ENCODE measurements at places on chromosomes 11 and 22.

GRCh38 chr22:22691716-22692701, 47.6 kb downstream of the GGTLC2 start:
- DNase-seq = no peak

DNA sequence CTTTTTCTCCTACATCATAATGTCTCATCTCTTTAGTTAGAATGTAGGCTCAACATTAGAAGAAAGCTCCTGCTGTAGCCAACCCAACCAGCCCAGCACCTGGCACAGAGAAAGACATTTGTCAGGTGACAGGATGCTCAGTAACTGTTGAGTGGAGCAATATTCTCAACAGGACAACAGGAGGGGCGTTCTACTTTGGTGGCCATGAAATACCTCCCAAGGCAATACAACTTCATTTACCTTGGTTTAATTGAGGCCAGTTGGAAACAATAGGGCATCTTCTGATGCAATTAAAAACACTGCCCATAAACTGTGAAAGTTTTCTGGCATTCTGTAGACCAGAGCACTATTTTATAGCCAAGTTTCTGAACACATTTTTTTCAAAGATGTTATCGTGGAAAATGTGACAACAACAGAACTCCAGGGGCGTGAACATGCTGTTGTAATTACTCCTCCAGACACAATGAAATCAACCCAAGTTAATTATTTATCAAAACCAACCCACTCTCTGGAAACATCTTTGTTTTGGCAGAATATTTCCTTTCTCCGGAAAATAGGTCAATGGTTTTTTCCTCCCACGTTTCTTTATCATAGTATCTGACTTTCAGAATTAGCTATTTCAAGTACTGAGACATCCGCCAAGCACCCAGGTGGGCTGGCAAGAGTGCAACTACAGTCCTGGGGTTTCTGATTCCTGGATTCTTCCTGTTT, 538.1 kb downstream of the SOX6 start:
- DNase-seq = no peak

DNA sequence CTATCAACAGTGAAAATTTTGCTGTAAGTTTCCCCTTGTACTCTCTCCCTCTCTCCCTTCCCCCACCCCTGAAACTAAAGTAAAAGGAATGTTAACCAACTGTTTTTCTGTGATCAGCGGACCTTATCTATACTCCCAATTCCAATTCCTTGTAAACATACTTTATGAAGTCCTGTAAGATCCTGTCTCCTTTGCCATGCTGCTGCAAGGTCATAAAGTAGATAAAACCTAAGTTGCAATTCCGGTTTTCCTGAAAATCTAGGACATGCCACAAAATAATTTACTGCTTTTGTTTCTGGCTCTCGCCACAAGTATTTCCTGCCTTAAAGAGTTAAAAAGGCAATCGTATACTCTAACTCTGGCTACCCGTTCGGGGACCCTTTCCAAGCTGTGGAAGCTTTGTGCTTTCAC, 1469.0 kb downstream of the LRRC4C start:
- DNase-seq = no peak

DNA sequence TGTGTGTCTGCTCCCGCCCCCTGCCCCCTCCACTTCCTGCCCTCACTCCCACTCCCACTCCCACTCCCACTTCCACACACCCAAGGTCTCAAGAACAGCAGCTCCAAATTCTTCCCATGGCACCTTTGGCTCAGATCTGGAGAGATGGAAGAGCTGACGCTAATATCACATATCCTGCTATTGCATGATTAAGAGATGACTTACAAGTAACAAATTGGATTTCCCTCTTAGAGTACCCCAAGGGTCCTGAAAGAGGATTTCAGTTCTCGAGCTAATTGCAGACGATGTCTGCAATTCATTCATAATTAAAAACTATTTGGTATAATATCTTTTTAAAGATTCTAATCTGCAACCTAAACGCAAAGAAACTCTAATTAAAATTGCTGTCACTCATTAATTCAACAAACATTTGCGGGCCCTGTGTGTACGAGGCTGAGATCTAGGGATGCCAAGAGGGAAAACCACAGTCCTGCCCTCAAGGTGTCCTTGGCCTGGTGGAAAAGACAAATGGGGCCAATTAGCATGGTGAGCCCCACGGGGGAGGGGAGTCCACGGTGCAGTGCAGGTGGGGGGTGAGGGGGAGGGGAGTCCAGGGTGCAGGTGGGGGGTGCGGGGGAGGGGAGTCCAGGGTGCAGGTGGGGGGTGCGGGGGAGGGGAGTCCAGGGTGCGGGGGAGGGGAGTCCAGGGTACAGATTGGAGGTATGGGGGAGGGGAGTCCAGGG, 50.3 kb downstream of the CELSR1 start:
- DNase-seq = no peak

GRCh38 chr11:117600234-117600783, 196.7 kb downstream of the DSCAML1 start:
- no peak for DNase-seq

Measured in activated CD8-positive, alpha-beta memory T cell treated with anti-CD3 and anti-CD28 coated beads for 24 hours (primary cell).